Glutamatergic neuron (in vitro differentiated cells): ENCODE measurements at places on chromosomes 4 and X. TPM values are rescaled to one million over a fixed set of nuclear protein-coding genes. Genes with fewer than 3 reads are reported as not detected.

Gene HPGD
- 0.64 TPM for total RNA-seq

DNA sequence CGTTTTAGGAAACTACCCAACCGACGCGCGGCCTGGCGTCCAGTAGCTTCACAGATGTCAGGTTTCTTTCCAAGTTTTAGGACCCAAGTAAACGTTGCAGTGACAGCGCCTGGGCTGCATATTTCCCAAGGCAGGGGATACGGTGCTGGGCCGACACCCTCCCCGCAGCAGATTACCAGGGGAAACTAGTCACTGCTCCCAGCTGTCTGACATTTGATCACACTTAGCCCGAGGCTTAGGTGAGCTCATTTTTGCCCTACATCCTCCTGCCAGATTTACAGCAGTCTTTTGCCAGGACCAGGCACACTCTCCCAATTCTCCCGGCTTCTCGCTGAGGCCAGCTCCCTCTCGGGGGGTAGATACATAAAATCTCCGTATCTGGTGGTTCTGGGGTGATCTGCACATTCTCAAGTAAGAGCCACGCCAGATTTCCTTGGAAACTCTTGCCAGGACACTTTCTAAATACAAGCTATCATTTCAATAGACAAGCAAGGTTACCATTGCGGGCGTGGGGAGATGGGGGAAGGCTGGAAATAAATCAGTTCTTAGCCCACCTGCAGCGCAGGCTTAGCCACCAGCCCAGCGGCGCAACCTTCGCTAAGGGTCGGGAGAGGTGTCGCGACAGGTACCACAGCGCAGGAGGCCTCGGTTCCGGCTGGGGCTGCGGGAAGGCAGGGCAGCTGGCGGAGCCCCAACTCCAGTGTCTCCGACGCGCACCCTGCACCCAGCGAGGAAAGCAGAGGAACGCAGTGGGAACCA is 2.5 kb upstream of the SOX3 start:
- DNase-seq, result no peak
- H3K27ac ChIP-seq, result peak overlapping the region; percentile 8
- no peaks in the 10 kb centered on the region for H3K36me3 ChIP-seq

GRCh38 chr4:93540562-93540961 is 288.0 kb upstream of the ATOH1 start:
- H3K4me3 ChIP-seq, result no peak overlapping the region
- H3K4me1 ChIP-seq, result no peaks in the 10 kb centered on the region
- no peak for DNase-seq
- H3K27ac ChIP-seq, result no peak overlapping the region

DNA sequence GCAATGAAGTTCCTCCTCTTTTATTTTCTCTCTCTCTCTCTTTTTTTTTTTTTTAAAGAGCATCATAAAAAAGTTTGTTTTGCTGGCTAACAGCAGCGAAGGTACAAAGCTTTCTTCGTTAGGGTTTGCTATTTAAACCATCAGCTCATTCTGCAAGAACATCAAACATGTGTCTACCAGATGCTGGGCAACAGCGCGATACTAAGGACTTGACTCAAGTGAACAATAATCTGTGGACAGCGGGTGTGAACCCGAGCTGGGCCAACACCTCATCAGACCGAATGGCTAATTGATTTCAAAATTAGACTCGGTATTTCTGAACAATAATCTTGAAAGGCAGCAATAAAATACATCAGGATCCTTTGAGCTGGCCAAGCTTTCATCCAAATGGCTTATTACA is 246.4 kb downstream of the FBXO8 start:
- no peak overlapping the region for H3K4me3 ChIP-seq
- H3K27me3 ChIP-seq, result no peaks in the 10 kb centered on the region
- DNase-seq, result no peak
- H3K4me1 ChIP-seq, result peaks cover 6% of the 10 kb centered on the region
- no peaks in the 10 kb centered on the region for H3K36me3 ChIP-seq
- no peak overlapping the region for H3K27ac ChIP-seq

Gene CXXC4
- total RNA-seq, result 21.8 TPM

DNA sequence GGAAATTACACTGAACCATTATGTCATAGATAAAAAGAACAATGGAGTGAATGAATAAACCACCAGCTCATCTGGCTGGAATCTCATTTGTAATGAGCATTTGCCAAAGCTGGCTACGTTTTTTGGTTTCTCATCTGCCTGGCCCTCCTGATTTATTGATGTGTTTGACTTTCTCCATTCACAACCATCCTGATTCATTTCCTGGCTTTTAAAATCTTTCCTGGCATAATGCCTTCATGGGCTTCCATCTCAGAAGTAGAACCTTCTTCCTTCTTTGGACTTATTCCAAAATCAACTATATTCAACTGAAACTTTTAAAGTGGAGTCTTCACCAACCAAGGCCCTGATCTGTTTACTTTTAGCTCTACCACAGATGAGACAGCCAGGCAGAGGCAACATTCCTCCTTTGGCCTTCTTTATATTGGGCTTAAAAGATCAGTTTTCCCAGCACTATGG is 36.0 kb upstream of the ARSJ start:
- H3K27ac ChIP-seq, result no peak overlapping the region
- peaks cover 7% of the 10 kb centered on the region for H3K36me3 ChIP-seq
- H3K27me3 ChIP-seq, result no peaks in the 10 kb centered on the region
- DNase-seq, result no peak

GRCh38 chr4:78298618-78299017 is 241.5 kb downstream of the FRAS1 start:
- H3K36me3 ChIP-seq, result peaks cover 4% of the 10 kb centered on the region
- no peaks in the 10 kb centered on the region for H3K27me3 ChIP-seq
- H3K27ac ChIP-seq, result no peak overlapping the region
- no peak overlapping the region for H3K4me3 ChIP-seq
- DNase-seq, result no peak

Gene CTAG1A
- total RNA-seq, result not detected

DNA sequence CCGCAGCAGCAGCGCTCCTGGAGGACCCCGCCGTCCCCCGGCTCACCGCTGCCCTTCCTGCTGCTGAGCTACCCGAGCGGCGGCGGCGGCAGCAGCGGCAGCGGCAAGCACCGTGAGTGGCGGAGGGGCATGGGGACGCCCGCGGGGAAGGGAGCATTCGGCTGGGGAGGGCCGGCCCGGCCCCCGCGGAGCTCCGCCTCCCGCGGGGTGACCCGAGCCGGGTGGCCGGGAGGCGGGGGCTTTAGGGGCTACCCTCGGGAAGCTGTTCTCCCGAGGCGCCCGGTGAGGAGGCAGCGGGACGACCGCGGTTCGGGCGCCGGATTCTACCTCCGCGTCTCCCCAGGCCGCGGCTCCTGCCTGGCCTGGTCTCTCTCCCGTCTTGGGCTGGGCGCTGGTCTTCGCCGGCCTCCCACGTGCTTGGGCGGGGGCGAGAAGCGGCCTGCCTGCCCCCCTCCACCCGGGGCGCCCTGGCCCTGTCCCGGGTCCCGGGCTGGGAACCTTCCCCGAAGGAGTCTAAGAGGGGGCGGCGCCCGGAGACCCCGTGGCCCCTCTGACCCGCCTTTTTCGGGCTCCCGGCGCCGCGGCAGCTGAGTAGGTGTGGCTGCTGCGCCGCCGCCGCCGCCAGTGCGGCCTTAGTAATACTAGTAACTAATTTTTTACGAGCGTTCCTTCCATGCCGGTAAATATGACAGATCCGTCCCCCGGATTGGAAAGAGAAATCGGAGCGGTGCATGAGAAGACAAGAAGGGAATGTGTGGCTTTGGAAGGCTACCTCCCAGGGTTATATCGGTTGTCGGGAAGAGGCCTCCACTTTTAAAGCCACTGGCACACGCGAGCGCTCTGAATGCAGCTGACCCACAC is 16.4 kb upstream of the RUFY3 start:
- no peaks in the 10 kb centered on the region for H3K36me3 ChIP-seq
- H3K4me3 ChIP-seq, result peak overlapping the region; percentile 95
- H3K27ac ChIP-seq, result peak overlapping the region; percentile 76
- DNase-seq, result peak; percentile 68
- peaks cover 11% of the 10 kb centered on the region for H3K27me3 ChIP-seq
- H3K4me1 ChIP-seq, result peaks cover 9% of the 10 kb centered on the region

- H3K27me3 ChIP-seq, result peaks cover 2% of the 10 kb centered on the region
- DNase-seq, result no peak
- peaks cover 8% of the 10 kb centered on the region for H3K4me1 ChIP-seq
- H3K36me3 ChIP-seq, result no peaks in the 10 kb centered on the region
Observed at GRCh38 chrX:123267220-123267619, 83.1 kb downstream of the GRIA3 start.

Gene CA5B
- 4.1 TPM for total RNA-seq

DNA sequence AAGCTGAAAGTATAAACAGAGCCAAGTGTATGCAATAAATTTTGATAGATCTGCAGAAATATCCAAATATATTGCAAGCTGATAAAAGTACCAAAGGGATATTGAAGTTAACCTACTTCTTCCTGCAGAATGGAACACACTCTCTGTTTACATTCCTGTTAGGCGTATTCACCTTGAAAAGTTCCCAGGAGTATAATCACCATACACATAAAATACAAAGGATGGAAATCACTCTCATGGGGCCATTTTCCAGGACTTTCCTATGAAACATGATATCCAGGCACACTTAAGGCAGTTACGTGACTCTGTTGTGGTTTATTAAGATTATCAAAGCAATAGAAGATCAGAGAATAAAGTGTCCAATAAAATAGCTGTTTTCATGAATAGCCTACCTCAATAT is 1142.3 kb downstream of the NLGN4X start:
- no peak for DNase-seq
- H3K36me3 ChIP-seq, result no peaks in the 10 kb centered on the region
- no peaks in the 10 kb centered on the region for H3K4me1 ChIP-seq
- no peak overlapping the region for H3K27ac ChIP-seq

DNA sequence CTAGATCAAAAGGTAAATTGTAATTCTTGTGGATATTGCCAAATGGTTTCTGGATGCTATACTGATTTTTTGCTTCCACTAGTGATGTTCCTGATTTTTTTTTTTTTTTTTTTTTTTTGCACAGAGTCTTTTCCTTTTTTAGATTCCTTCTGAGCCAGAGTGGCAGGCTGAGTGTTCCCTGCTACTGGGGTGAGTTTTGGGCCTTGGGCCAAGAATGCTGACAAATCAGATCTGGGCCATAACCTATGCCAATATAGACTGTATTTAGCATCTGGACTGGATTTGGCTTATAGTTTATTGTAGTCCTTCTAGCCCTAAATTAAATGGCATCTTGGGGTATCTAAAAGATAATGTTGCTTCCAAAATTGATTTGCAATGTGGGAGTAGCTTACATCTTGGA is 52.8 kb downstream of the REPS2 start:
- H3K4me3 ChIP-seq, result no peak overlapping the region
- no peaks in the 10 kb centered on the region for H3K36me3 ChIP-seq
- H3K4me1 ChIP-seq, result no peaks in the 10 kb centered on the region
- H3K27ac ChIP-seq, result no peak overlapping the region
- DNase-seq, result no peak

Gene F8A2
- total RNA-seq, result not detected

Gene SLC34A2
- total RNA-seq, result 2.1 TPM

DNA sequence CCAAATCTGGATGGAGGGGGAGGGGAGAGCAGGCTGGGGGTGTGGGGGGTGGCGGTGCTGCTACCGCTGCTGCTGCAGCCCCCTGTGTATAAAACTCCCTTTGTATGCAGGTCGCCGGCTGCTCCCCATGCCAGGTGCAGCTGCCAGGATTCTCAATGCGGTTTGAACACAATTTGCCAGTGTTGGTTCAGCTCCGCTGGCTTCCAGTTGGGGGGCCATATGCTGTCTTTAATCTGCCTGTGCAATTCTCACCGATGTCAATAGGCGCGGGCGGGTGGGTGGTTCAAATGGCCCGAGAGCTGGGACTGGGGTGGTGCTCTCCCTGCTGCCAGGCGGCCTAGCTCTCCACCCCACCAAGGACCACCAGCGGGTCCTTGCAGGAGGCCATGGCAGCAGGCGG is 257.6 kb downstream of the BCOR start:
- no peak overlapping the region for H3K4me3 ChIP-seq
- peaks cover 1% of the 10 kb centered on the region for H3K27me3 ChIP-seq
- peaks cover 9% of the 10 kb centered on the region for H3K4me1 ChIP-seq
- no peaks in the 10 kb centered on the region for H3K36me3 ChIP-seq
- no peak overlapping the region for H3K27ac ChIP-seq

Gene FBXL5
- total RNA-seq, result 62.2 TPM

- H3K27ac ChIP-seq, result peak overlapping the region; percentile 45
- no peaks in the 10 kb centered on the region for H3K27me3 ChIP-seq
- no peaks in the 10 kb centered on the region for H3K4me1 ChIP-seq
- no peak for DNase-seq
- no peak overlapping the region for H3K4me3 ChIP-seq
Observed at GRCh38 chr4:38967260-38968095, 64.7 kb downstream of the TMEM156 start.

DNA sequence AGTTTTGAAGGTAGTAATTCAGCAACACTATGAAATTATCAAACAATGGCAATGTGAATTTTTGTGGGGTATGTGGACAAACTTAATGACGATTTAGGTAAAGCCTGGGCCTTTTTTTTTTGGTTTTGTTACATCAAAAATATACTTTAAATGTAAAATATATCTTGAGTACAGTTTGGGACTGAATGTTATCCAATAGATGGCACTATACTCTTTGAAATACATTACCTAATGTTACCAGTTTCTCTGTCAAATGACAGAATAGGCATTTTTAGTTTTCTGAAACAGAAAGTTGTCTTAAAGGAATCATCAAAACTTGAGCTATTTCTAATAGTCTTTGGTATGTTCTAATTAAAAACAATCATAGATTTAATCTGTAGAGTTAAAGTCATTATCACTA is 1651.9 kb downstream of the C4orf33 start:
- no peak overlapping the region for H3K27ac ChIP-seq
- H3K4me3 ChIP-seq, result no peak overlapping the region
- no peaks in the 10 kb centered on the region for H3K27me3 ChIP-seq
- no peaks in the 10 kb centered on the region for H3K36me3 ChIP-seq

Gene UCHL1
- 1,012 TPM for total RNA-seq

GRCh38 chr4:8538076-8538702 is 42.0 kb upstream of the GPR78 start:
- peaks cover 3% of the 10 kb centered on the region for H3K4me1 ChIP-seq
- H3K4me3 ChIP-seq, result no peak overlapping the region
- H3K27ac ChIP-seq, result no peak overlapping the region
- peaks cover 4% of the 10 kb centered on the region for H3K36me3 ChIP-seq
- DNase-seq, result no peak

- H3K4me3 ChIP-seq, result no peak overlapping the region
- no peak overlapping the region for H3K27ac ChIP-seq
- H3K27me3 ChIP-seq, result no peaks in the 10 kb centered on the region
Observed at GRCh38 chrX:32155044-32155638, 1056.2 kb downstream of the DMD start.

DNA sequence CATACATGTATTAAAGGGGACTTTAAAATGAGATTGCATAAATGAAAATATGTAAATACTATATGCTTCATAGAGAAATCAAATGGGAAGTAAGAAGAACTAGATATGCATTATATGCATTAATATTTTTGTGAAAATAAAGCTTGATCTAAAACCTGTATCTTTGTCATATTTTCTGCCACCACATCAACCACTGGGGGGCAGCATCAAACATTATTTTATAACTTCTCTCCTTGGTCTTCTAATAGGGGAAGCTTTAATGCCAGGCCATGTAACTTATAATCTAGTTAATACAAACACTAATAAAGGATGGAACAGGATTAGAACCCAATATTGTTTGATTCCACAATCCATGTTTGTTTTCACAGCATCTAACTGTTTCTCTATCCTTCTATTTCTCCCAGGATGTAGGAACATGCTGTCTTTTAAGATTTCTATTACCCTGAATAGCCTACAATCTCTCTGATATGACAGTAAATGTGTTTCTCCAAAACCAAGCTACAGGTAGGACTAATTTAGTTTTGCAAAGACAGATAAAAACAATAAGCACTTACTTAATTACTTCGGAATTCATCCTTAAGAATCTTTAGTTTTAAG is 10.0 kb downstream of the QRFPR start:
- peak; percentile 24 for DNase-seq
- no peaks in the 10 kb centered on the region for H3K36me3 ChIP-seq
- no peaks in the 10 kb centered on the region for H3K4me1 ChIP-seq
- H3K4me3 ChIP-seq, result no peak overlapping the region
- H3K27ac ChIP-seq, result no peak overlapping the region

GRCh38 chr4:112060212-112060611 is 85.0 kb upstream of the FAM241A start:
- no peak overlapping the region for H3K27ac ChIP-seq
- no peaks in the 10 kb centered on the region for H3K36me3 ChIP-seq
- peaks cover 2% of the 10 kb centered on the region for H3K27me3 ChIP-seq
